ENCODE measurements at places on chromosomes 13 and 19. TPM values are rescaled to one million over a fixed set of nuclear protein-coding genes. Genes with fewer than 3 reads are reported as not detected.

ABHD17A gene
- 34.0 TPM for total RNA-seq

NDUFA11 gene
- total RNA-seq: 287 TPM

CYSLTR2 gene
- total RNA-seq: not detected

PTPRS gene
- 28.6 TPM for total RNA-seq

VSTM2B gene
- total RNA-seq: not detected

FCGBP gene
- 0.63 TPM for total RNA-seq

TINCR gene
- total RNA-seq: 3.9 TPM

EFNB2 gene
- 4.3 TPM for total RNA-seq

FCER2 gene
- not detected for total RNA-seq

RFPL4A gene
- total RNA-seq: 0.53 TPM

SIAH3 gene
- total RNA-seq: not detected

ATP8A2 gene
- not detected for total RNA-seq

KRTDAP gene
- total RNA-seq: not detected

ZNF724 gene
- total RNA-seq: 0.90 TPM

NOTCH3 gene
- total RNA-seq: 20.8 TPM

MTMR6 gene
- 10.4 TPM for total RNA-seq

SCEL gene
- 0.76 TPM for total RNA-seq

FCAR gene
- total RNA-seq: not detected

RAB3A gene
- total RNA-seq: 0.56 TPM

ERICH6B gene
- not detected for total RNA-seq

KCNK6 gene
- 5.1 TPM for total RNA-seq

KCTD4 gene
- total RNA-seq: not detected

HOMER3 gene
- total RNA-seq: 28.6 TPM

ZNF221 gene
- total RNA-seq: 0.35 TPM

PEAK3 gene
- total RNA-seq: 0.05 TPM

KIR3DL1 gene
- total RNA-seq: not detected

SLC25A41 gene
- not detected for total RNA-seq

SULT2B1 gene
- 16.8 TPM for total RNA-seq

ICAM5 gene
- total RNA-seq: 0.34 TPM

KLF1 gene
- not detected for total RNA-seq

APC2 gene
- total RNA-seq: 2.1 TPM

COX6B2 gene
- 1.2 TPM for total RNA-seq

USE1 gene
- 16.2 TPM for total RNA-seq

Measured in A549 treated with GW870086 at 1 μM for 4 hours (cell line).